ENCODE measurements at places on chromosomes 6 and 20.

GRCh38 chr6:110345025-110345424 lies 13.1 kb downstream of the METTL24 start:
- no peak for DNase-seq

GRCh38 chr20:6489361-6490171 lies 277.9 kb upstream of the BMP2 start:
- DNase-seq = no peak

- peak; percentile 74 for DNase-seq
Observed at GRCh38 chr6:166342349-166343149, at the start of gene SFT2D1. Gene SFT2D1 (minus strand): TSS chr6:166342545. CDS start chr6:166342481, 64 bp downstream.

DNA sequence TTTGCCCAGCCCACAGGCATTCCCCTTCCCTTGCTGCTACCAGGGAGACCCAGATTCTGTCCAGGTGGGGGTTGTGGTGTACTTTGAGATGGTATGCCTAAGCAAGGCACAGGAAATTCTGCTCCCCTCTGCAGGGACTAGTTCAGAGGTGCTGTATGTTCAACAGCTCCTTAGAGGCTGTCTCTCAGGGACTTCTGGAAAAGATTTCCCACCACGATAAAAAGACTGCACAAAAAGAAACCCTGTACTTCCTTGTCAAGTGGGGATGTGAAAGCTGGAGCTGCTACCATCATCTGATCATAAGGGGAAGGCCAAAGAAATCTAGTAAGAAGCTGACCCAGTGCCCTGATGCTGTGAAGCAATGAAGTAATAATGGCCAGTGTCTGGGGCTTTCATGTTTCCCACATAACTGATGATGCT lies 51.5 kb upstream of the SMIM29 start:
- DNase-seq = no peak

GRCh38 chr6:91539456-91539855 lies 952.6 kb upstream of the MAP3K7 start:
- DNase-seq = no peak

DNA sequence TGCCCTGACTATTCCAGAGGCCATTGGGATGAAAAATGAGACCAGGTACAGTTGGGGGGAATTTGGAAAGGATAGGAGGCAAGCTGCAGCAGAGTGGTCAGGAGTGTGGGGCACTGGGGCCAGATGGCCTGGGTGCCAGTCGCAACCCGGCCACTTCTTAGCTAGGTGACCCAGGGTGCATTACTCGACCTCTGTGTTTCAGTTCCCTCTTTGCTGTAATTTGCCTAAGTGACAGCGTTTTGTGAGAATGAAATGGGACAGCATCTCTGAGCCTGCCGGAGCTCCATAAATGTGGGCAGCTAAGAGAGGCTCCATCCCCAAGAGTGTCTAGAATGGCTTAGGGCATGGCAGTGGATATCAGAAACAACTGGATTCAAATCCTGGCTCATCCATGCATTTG lies 13.9 kb downstream of the LRFN2 start:
- DNase-seq = no peak

DNA sequence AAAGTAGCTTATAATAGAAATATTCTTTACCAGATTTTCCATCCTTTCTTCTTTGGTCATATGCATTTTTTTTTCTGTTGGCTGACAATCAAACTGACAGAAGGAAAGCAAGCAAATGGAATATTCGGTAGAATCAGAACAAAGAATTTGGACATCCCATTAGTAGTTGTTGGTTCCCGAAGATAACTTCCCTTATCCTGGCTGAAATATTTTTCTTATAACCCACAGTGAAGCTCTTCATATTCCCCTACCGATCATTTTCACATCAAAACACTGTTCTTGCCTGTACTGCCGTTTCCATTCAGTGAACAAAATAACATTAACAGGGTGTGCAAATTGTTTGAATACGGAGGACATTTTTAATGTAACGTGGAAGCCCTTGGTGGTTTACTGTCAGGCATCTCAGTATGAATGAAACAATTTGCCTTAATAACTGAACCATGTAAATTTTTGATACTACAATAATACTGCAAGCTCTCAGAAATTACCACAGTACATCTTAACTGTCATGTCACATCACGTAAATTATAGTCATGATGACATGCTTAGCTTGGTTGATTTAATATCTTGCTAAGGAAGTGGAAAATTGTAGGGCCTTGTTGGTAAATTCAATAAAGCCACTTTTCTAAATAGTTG lies 311.5 kb downstream of the LAMA2 start:
- DNase-seq = no peak

Data from activated naive CD4-positive, alpha-beta T cell treated with anti-CD3 and anti-CD28 coated beads for 36 hours (primary cell).